Stimulated activated CD4-positive, alpha-beta T cell treated with anti-CD3 and anti-CD28 coated beads, Interleukin-1b, Interleukin-23, amount 100 ng/mL, for 24 hours (primary cell): ENCODE measurements at places on chromosomes 5 and 9.

- DNase-seq: no peak
Measured at GRCh38 chr5:154084062-154084639, 45.4 kb downstream of the MFAP3 start.

- no peak for DNase-seq
Measured at GRCh38 chr9:13089666-13090065, 189.8 kb downstream of the MPDZ start.

GRCh38 chr9:18526685-18527084 is 52.7 kb downstream of the ADAMTSL1 start:
- DNase-seq: no peak

- DNase-seq: no peak
Measured at GRCh38 chr5:108521841-108522506, 140.1 kb upstream of the FBXL17 start.

- no peak for DNase-seq
Measured at GRCh38 chr5:145787001-145787400, 48.1 kb downstream of the PRELID2 start.

DNA sequence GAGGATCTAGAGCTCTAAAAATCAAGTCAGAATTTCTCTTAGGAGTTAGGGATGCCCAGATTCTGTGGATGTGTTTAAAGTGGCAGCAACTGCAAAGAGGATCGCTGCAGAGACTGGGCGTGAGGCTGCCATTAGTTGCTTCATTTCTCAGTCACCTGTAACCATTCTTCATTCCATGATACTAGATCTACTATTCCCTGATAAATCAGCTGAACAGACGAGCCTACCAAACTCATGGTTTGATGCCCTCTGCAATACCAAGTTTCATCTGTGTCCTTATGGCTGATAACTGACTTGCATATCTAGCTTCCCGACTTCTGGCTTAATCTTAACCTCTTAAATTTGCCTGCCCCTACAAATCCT is 33.3 kb downstream of the UBE2R2 start:
- no peak for DNase-seq

- no peak for DNase-seq
Measured at GRCh38 chr5:151896031-151896691, 28.5 kb downstream of the GLRA1 start.

DNA sequence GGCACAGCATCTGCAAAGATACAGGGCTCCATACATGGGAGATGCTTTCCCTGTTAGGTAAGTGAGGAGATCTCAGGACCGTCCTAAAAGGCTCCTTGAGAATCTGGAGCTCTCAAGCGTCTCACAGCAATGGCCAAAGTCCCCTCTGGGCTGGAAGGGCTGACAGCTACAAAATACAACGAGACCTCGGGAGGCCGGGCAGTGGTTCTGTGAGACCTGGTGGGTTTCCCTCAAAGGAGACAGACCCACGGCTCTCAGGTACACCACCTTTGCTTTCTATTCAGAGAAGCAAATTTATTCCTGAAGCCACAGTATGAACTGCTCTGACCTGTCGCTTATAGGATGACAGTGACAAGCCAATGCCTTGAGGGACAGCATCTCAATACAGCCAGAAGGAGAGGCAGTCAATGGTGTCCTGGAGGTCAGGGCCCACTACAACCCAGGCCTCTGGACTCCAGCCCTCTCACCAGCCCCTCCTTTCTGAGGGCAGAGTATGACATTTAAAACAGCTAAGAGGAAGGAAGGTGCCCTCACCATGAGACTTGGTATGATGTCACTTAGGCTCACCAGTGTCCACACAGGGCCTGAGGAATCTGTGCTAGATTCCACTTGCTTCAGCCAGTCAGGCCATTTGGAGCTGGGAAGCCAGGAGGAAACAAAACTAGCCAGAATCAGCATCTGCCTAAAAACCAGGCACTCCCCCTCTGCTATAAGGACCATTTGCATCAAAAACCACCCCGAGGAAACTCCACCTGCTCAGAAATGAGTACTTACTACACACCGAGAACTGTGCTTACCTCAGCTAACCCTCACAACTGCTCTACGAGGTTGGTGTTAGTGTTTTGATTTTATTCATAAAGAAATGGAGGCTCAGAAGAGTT is 86.5 kb upstream of the FSTL4 start:
- DNase-seq: no peak

- no peak for DNase-seq
Measured at GRCh38 chr5:52757527-52757926, 30.2 kb upstream of the ITGA1 start.

DNA sequence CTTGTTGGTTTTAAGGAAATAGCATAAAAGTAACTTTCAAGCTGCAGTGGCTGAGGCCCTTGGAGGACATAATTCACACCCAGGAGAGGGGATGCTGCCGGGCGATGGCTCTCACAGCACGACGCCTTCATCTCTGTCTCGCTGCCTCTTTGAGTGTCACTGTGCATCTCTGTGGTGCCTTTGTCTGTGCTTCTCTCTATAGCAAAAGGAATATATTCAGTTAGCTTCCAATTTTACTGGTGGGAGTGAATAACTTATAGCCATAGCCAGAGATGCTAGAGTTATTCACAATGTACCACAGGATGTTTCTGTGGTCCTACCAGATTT is 276.7 kb downstream of the SYK start:
- no peak for DNase-seq

DNA sequence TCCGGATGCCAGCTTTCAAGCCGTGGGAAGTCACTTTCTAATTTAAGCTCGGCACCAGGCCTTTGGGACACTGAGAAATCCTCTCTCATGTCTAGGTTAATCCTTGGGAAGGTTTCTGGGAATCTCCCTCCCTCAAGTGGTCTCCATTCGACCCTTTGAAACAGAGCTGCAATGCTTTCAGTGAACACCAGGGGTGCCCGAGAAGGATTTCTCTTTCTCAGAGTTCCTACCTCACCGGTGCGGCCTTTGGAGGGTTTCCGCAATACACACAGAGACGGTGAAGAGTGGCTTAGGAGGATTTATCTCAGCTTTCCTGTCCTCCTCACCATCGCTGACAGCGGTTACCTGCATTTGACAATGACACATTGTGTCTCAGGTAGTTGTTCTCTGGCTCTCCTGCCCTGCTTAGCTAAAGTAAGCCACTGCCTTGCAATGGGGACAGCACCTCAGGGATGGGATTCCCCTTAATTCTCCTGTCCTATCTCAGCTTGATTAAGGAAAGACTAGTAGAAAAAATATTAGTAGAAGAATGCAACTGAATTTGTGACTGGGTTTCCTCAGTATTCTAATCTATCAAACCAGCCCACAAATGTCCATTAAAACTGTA is 180.6 kb downstream of the GABRG2 start:
- no peak for DNase-seq

- DNase-seq: no peak
Measured at GRCh38 chr9:99143655-99144054, 38.7 kb downstream of the TGFBR1 start.

DNA sequence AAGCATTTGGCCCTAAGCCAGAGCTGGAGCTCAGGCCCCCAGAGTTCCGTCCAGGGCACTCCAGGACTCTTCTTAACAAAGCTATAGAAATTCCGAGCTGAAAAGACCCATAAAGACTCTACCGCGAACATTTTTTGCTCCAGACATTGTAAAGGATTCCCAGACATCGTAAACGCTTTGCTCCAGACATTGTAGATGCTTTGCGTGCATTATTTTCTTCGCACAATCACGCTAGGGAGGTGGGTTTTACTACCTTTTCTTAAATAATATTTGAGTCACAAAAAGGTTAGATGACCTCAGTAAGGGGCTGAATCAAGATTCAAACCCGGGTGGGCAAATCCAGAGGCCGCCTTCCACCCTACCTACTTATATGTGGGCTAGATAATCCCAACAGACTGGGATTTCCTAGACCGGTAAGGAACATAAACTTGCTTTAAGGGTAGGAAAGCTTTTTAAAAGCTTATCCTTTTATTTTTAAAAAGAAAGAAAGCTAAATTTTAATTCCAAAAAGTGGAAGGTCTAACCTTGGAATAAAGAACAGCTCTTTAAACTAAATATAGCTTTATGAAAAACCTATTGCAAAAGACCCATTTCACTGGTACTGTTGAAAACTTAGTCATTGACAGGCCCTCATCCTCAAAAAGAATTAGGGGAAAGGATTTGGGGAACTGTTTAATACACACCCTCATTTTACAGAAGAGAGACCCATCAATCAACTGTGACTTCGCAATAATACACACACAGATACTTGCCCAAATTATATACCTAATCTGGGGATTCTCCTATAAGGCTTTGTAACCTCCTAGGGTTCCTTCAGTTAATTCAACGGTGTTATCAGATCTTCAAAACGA is 822 bp upstream of the TNIP1 start:
- no peak for DNase-seq

GRCh38 chr5:86837610-86838009 is 219.9 kb downstream of the COX7C start:
- no peak for DNase-seq
